ENCODE measurements at places on chromosomes 6 and 20.

- no peak for DNase-seq
Observed at GRCh38 chr6:103982574-103982973, 877.1 kb downstream of the HACE1 start.

- DNase-seq, result no peak
Observed at GRCh38 chr6:113055061-113055460, 707.9 kb downstream of the RFPL4B start.

- DNase-seq, result no peak
Observed at GRCh38 chr6:95587989-95588388, 10.7 kb downstream of the MANEA start.

DNA sequence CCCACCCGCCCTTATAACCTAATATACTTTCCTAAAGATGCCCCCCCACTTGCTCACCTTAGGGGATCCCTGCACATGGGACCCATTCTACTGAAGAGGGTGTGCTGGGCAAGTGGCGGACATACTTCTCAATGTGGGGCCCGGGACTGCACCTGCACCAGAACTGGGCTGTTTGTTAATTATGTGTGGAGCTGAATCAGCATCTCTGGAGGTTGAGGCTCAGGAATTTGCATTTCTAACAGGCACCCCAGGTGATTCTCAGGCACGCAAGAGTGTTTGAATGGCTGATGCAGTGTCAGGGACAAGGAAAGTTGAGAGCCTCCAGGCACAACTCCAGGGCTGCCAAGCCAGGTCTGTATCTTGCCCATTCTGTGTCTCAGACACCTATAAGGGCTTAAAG, 8.9 kb upstream of the PTPRT start:
- no peak for DNase-seq

DNA sequence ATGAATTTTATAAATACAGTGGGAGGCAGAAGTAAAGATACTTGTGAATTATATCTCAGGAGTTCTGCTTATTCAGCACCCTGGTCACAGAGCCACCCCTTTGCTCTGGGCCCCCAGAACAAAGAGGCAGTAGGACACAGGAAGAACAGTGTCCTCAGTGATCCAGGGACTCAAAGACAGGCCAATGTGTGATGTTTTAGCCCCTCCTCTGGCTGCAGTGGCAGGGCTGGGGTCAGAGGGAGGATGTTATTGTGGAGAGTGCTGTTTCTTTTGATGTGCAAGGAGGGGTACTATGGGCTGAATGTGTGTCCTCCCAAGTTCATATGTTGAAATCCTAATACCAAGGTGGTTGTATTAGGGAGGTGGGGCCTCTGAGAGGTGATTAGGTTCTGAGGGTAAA, 74.1 kb upstream of the MAP3K7 start:
- DNase-seq, result no peak

Measured in cardiac fibroblast (primary cell).